ENCODE measurements at places on chromosomes 7 and 10.

DNA sequence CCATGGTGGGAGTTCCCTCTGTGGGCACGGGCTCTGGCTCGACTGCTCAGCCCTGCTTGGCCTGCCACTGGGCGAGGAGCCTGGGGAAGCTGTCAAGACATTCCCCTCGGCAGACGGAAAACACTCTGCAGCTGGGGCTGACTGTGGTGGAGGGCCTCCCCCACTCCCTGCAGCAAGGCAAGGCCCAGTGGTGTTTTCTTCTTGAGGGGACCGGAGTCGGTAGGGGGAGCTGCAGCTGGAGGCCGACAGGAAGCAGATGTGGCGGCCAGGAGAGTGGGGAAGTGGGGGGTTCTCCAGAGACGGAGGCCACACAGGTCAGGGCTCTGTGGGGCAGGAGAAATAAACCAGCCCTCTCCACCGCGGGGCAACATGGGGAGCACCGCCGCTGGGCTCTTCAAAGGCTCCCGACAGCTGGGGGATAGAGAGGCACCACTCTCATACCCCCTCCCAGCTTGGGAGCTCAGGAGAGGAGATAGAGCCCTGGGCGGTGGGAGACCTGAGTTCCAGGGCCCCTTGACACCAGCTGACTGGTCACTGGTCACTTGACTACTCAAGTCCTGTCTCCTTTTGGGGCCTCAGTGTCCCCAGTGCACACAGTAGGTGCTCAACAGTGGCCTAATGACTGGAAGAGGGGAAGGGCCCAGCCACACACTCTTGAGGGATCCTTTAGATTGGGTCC is 43.4 kb downstream of the PPIF start:
- no peak for DNase-seq

DNA sequence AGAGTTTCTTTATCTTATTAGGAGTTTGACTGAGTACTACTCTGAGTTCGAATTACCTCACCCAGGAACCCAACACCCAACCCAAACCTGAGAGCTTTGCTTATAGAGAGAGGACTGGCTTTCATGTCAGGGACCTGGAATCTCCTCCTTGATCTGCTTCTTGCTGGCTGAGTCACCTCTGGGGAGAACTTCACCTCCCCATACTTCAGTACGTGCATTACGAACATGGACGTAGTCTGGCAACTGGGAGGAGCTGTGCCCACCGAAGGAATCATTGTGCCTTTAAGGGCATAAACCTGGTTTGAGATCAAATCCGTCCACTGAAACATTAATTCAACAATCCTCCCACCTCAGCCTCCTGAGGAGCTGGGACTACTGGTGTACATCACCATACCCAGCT is 12.2 kb upstream of the PSAP start:
- DNase-seq, result no peak

- DNase-seq, result no peak
These were observed 127.7 kb downstream of the DIP2C start for GRCh38 chr10:561721-562120.

DNA sequence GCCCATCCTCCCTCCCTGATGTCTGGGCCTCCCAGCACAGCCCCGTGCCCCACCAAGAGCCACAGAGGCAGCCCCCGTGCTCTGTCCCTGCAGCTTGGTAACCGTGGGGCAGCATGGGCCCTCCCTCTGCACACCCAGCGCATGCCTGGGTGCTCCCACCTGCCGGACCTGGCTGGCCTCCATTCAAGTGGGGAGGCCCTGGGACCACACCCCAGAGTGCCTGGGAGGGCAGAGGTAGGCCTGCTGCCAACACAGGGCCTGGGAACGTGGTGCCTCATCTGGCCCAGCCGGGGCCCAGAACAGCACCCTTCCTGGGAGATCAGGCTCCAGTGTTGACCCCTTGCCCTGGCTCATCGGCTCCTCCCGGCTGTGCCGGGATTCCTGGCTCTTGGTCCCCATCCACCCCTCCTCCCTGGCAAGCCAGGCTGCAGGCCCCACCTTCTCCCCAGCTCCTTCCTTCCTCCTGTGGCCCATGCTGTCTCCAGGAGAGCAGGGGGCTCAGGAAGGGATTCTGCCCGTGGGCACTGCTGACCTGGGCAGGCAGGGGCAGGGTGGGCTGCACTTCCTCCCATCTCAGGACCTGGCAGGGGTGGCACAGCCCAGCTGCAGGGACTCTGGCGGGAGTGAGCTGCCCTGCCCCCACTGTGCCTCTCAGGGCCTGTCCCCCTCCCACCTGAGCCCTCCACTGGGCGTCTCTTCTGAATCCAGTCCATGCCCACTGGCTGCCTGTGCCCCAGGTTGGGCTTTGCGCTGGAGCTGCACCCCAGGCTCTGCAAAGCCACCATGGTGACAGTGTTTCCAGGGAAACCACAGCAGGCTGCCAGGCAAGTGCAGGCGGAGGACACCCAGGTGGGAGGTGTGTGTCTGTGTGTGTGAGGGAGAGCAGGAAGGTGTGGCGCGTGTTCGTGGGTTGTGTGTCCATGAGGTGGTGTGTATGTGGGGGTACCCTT is 32.6 kb downstream of the PWWP2B start:
- DNase-seq, result no peak

DNA sequence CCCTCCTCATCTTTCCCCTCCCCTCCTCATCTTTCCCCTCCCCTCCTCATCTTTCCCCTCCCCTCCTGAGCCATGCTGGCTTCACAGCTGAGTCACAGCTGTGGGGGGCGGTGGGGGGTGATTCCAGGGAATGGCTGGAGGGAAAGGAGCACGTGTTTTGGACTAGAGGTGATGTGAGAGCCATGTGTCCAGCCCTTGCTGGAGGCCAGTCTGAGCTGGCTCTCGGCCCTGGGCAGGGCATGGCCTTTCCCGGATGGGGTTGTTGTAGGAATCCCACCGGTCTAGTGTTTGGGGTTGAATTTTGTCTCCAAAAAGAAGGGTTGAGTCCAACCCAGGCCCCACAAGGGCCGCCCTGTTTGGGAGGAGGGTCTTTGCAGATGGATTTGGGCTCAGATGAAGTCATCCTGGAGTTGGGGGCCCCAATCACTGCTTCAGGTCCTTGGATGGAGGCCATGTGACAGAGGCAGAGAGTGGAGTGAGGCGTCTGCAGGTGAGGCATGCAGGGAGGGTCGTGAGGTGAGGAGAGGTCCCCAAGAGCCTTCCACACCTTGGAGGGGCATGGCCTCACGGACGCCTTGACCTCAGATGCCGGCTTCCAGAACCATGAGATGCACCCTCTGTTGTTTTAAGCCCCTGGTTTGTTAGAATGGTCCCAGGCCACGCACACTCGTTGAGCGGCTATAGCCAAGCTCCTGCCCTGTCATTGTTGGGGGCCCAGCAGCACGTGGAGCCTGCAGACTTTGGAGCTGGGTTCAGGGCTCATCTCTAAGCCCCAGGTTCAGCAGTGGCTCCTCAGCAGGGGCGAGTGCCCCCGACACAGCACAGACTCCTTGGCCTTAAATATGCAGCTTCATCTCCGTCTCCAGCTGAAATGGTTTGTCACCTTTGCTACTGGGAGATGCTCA is 101.6 kb downstream of the DNAJB6 start:
- DNase-seq, result no peak

DNA sequence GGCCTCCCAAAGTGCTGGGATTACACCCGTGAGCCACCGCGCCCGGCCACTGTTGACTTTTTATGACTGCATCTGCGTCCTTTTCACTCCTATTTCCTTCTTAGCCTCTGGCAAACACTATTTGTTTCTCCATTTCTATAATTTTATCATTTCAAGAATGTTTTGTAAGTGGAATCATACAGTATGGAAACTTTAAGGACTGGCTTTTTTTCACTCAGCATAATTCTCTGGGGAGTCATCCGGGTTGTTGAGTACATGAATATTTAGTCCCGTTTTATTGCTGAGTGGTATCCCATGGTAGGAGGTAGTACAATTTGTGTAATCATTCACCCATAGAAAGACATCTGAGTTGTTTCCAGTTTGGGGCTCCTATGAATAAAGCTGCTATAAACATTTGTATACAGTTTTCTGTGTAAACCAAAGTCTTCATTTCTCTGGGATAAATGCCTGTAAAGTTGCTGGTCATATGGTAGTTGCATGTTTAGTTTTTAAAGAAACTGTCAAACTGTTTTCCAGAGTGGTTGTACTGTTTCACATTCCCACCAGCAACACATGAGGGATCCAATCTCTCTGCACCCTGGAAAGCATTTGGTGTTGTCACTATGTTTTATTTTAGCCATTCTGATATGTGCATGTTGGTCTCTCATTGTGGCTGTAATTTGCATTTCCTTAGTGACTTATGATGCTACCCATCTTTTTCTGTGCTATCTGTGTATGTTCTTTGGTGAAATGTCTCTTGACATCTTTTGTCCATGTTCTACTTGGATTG is 139.6 kb upstream of the EEPD1 start:
- DNase-seq, result no peak

GRCh38 chr7:56188823-56189346 is 72.7 kb upstream of the NUPR2 start:
- DNase-seq, result no peak

DNA sequence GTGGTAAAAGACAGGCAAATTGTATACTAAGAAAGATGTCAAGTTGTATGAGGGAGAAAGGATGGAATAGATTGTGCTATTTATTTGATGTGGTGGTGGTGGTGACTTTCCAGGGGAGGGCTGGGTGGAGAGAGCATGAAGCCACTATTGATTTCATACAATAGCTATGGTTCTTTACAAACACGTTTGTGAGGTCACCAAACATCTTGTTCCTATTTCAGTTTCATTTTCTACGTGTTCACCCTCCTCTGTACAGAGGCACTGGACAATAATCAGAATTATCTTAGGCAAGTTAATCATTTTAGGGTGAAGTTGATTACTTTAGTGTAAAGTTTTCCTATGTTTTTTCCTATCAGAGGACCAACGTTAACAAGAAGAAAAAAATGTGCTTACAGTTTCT is 10.3 kb upstream of the CNTNAP2 start:
- DNase-seq, result no peak

DNA sequence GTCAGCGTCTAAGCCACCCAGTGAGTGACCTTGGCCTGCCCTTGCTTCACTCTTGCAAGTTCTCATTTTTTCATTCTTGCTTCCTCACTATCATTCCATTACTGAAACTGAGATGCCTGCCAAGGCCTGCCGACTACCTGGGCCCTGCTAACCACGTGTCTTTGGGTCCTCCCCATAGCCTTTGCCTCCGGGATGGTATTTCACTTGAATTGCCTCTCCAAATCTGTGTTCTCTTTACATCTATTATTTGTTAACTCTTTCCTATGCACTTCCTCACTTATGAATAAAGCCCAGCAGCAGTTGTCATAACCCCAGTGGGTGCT is 234.6 kb downstream of the SNX10 start:
- no peak for DNase-seq

DNA sequence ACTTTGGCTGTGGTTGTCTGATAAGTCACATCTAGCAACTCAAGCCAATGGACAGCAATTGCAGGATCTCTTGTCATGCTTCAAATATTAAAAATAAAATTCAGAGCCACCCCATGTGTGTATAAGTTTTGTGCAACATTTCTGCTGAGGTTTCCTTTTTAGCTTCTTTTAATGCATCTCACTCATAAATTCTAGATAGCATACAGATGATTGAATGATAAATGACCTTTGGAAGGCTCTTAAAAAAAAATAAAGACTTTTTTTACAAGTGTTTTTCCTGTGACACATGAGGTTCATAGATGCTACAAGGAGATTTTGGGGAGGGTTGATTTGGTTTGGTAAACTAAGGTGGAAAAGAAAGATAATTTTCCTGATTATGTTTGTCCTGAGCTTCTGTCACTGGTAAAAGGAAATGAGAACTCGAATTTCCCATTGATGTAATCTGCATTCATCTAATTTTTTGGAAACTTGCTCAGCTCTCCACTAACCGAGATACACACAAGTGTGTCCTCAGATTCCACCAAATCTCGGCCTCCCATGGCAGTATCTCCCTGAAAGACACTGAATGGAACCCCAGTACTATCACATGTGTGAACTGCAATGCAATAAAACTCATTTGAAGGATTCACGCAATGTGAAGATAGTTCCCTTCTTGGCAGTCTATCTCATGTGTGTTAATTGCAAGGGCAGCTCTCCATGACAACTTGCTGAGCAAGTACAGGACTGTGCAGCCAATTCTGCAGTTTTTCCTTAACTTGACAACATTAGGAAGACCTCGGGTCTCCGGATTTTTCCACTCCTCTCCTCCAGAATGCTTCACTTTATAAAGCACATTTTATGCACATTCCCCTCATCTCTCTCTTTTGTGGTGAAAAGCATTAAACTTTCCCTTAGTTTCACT is 185.4 kb upstream of the PFKP start:
- no peak for DNase-seq

DNA sequence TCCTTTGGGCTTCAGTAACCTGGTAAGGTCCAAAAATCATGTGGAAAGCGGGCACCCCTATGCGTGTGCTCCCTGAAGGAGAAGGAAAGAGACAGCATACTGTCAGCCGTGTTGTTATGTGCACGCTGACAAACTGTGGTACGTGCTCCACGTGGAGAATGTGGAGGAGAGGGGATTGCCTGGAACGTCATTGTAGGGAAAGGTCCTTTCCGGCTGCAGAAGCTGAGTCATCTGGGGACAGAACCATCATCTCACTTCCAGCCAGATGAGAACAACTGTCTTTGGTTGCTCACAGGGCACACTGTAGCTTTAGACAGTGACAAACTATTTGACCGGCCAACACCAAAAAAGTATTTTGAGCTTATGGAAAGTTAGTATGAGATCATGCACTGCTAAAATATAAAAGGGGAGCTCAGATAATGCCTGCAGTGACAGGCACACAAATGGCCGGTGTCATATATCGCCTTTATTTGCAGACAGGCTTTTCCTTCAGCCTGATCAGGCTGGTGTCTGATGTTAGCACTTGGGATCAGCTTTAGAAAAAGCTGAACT is 38.8 kb upstream of the GRB10 start:
- DNase-seq, result no peak

DNA sequence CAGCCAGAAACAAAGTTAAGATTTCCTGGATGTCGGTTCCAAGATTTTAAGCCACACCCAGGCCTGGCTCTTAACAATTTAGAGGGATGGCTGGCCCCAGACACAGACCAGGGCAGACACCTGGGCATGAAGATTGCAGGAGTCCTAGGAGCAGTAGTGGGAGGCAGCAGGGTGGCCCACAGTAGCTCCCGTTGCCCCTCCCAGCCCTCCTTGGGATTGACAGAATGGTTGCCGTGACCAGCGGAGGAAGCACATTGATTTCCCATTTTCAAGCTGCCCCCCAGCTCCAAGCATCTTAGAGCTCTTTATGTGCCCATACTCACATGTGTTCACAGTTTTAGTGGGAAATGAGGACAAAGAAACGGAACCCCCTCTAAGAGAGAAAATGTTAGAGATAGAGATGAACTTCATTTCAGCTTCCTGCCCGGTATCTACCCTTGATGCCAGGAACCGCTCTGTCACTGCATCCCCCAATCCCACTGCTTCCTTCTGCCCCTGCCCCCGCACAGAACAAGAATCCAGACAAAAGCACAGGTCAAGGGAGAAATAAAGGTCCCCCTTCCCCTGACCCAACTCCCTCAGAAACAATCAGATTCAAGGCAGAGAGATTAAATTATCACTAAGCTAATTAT is 101.1 kb downstream of the PLXNA4 start:
- no peak for DNase-seq

- no peak for DNase-seq
These were observed 22.1 kb upstream of the STK17A start for GRCh38 chr7:43560742-43561330.

GRCh38 chr10:86348321-86349210 is 18.0 kb downstream of the GRID1 start:
- DNase-seq, result no peak

Data from central memory CD8-positive, alpha-beta T cell (primary cell).